Epithelial cell of proximal tubule (primary cell): ENCODE measurements at places on chromosomes 1 and 21.

DNA sequence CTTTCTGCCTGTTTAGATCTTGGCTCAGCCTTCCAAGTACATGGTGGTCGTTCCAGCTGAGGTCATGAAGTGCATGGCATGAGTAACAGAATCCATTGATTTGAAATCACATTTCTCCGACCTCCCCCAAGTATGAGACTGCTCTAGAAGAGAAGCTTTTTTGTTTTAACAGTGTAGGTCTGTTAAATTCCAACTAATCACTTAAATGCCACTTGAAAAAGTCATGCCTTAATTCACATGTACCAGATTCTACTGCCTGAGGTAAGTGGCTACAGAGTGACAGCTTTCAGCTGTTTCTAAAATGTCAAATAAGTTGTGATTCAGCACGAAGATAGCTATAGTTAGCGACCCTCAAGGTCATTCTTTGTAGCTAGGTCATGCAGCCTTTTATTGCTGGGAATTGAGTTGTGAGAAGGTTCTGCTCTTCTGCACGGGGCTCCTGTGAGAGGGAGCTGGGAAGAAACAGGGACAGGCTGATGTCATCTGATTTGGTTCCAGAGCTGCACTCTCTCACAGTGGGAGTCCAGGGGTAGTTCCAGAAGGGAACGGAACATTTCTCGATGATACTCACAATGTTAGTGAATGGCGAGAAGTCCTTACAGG, 112.7 kb downstream of the VPS13D start:
- peak; percentile 19 for DNase-seq

- DNase-seq: no peak
Measured at GRCh38 chr1:57976216-57976615, 552.4 kb upstream of the DAB1 start.

DNA sequence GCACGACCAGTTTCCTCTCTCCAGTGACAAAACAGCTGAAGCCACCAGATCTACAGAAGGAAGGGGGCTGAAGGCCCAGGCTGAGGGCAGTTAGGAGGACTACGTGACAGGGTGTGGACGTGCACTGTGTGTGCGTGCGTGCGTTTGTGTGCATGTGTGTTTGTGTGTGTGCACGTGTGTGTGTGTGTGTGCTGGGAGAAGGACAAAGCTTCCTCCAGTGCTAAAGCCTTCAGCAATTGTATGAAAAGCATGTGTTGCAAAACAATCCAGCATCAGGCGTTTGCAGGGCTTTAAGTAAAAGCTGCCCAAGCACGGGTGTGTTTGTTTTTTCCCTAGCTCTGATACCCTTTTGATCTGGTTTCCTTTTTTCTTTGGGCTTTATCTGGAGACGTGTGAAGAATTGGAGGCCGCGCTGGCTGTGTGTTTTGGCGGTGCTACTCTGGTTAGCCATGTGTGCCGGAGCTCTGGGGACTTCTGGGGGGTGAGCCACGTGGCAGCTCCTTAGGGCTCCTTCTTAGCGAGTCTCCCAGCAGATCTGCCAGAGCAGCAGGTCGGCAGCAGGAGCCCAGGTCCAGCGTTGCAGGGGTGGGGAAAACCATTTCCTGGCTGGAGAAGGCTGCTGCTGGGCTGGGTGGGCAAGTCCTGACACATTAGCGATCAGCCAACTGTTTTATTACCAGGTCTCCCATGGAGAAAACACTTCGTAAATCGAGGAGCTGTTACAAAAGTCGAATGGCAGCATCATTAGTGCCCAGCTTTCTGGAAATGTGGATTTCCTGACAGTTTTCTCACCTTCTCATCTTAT, 73.4 kb downstream of the UCK2 start:
- no peak for DNase-seq

DNA sequence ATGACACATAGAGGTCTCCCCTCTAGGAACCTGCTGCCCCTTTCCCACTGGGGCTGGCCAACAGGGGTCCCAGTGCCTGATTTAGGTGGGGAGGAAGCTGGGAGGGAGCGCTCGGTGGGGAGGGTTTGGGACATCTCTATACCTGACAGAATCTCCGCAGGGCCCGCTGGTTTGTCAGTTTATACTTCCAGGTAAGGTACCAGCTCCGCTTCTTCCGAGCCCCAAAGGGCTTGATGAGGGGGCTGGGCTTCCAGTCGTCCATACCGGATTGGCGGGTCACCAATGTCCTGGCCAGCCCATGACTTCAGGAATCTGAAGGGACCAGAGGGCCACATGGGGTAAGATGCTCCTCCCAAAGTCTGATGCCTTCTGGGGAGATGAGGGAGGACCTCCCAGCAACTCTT, 672 bp downstream of the POMGNT1 start:
- DNase-seq: no peak

GRCh38 chr1:63955370-63956145, 181.7 kb downstream of the ROR1 start:
- DNase-seq: no peak

- no peak for DNase-seq
Measured at GRCh38 chr1:247322442-247322841, 9.2 kb downstream of the ZNF496 start.

DNA sequence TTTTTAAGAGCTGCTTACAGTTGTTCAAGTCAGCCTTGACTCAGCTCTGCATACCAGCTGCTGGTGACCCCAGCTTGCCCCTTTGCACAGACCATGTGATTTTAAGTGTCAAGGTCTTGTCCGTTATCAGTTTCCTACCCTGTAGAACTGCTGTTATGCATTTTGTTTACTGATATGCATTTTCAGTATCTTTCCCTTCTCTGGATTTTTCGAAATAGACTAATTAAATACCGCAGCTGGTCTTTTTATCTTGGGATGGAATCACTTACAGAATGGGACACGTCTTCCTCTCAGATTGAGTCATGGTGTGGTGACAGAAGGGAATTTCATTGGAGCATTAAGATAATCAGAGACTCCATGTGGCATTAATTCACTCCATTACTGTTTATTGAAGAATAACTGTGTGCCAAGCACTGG, 145.6 kb downstream of the FMN2 start:
- DNase-seq: no peak

- no peak for DNase-seq
Measured at GRCh38 chr1:93489756-93490155, 41.8 kb downstream of the FNBP1L start.

- DNase-seq: no peak
Measured at GRCh38 chr1:160108888-160109662, 6.5 kb upstream of the ATP1A2 start.

GRCh38 chr1:182602935-182603645, 1.1 kb downstream of the RGS16 start:
- DNase-seq: no peak

DNA sequence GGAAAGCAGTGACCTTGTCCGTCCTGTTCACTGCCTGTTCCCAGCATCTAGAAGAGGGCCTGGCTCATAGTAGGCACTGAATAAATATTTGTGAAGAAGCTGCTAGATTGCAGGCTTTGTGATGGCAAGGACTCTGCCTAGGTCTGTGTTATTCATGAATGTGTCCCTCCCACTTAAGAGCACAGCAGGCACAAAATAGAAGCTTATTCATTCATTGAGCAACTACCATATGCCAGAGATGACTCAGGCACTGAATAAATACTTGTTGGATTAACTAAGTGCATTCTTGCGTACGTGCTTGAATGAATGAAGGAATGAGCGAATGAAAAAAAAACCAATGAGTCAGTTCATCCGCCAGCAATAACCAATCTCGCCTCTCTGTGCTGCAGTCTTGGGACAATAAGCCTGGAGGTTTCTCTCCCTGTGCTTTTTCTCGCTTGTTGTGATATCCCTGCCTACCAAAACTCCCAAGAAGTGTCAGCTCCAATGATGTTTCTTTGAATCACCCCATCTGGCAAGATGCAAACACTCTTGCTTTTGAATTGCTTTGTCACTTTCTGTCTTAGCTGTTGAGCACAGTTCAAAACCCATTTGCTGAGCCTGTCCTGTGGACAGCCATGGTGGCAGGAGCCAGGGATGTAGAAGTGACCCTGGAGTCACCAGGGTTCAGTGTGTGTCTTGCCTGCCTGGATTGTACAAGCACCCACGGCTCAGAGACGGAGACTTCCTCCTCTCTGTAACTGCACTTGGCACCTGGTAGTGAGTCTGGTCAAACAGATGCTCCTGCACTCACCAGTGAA, 143.9 kb downstream of the KAZN start:
- peak; percentile 98 for DNase-seq

- DNase-seq: no peak
Measured at GRCh38 chr21:26095131-26095530, 75.4 kb downstream of the APP start.

GRCh38 chr1:51699391-51699790, 82.5 kb downstream of the OSBPL9 start:
- DNase-seq: no peak
